ENCODE measurements at places on chromosomes 5 and 9.

GRCh38 chr9:105835721-105836120 is 141.4 kb downstream of the TMEM38B start:
- DNase-seq, result no peak

DNA sequence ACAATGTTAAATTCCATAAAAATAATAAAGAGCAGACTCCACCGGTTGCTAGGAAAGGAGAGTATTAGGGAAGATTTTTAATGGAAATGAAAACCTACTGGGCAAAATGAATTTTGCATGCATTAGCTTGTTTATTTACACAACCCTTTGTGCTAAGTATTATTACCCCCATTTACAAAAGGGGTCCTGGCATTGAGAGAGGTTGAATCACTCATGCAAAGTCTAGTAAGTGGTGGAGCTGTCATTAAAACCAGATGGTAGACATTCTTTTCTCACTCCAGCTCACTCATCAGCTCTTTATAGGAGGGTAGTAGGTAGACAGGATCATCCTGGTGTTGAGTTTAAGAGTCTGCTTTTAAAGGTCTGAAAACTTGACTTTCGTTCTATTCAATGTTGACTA is 395.1 kb downstream of the PLK2 start:
- DNase-seq, result no peak

DNA sequence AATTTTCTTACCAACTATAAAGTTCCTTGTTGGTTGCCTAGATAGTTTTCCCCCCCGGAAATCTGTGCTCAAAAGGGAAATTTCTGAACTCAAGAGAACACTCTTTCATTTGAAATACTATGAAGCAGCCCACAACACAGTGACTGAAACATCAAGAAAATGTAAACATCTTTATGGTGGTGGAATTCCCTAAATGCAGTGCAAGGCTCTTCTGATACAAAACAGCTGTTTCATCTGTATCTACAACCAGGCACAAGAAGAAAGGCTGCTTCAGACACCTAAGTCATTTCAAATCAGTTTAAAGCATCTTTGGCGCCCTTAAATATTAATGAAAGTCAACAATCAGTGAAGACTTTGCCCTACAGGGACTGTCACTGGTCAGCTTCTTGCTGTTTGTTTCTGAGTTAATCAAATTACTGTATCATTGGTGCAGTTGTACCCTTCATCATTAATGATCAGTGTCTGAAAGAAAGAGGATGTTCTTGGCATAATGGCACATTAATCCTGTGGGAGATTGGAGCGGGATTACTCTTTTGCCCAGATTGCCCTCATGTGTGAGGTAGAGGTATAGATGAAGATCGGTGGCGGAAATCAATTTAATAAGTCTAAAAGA is 947.0 kb downstream of the NR2F1-AS1 start:
- no peak for DNase-seq

DNA sequence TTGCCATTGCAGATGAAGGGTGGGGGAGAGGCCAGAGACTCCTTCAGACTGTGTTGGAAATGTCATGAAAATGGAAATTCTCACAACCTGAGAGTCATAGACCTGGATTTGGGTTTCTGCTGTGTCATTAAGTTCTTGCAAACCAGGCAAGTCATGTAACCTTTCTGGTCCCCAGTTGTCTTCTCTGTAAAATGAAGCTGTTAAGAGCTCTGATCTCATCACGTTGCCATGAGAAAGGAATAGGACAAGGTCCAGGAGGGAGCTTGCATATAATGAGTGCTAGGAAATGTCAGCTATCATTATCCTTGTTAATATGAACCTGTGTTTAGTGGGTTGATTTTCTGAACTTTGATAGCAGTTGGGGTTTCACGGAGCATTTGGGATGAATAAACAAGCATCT is 59.1 kb downstream of the FGF1 start:
- DNase-seq, result no peak

DNA sequence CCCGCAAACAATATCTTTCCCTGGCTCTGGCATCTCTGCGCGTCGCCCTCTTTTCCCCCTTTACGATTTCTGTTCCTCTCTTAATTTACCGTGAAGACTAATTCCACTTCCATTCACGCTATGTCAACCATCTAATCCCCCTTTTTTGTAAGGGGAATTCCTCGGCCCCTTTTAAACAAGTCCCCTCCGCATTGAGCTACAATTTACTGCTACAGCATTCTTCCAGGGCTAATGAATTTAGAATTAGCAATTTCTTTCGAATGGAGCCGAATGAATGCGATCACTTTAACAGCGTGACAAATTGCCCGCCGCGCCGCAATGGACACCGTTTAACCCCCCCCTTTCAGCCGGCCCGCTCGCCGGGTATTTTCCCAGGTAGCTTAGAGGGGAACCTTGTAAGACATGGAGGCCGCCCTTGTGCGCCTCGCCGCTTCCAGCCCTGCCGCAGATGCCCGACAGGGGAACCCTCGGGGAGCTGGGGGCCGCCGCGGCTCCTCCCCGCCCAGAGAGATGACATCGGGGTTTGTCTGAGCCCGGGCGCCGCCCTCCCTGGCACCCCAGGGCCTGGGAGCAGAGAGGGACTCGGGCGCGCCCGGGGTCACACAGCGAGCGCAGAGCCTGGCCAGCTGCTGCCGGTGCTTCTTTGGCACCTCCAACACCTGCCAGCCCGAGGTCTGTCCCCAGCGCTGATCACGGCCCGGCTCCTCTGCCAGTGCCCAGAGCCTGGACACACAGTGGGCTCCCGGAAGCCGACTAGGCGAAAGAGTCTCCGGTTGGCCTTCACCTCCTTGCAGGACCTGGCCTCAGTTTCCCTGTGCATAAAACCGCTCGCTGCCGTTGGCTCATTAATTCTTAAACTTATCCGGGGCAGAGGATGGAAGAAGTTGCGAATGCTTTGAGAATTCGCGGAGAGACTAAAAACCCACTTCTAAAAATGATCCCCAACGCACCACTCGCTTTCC is 1.3 kb downstream of the PRDM12 start:
- no peak for DNase-seq

DNA sequence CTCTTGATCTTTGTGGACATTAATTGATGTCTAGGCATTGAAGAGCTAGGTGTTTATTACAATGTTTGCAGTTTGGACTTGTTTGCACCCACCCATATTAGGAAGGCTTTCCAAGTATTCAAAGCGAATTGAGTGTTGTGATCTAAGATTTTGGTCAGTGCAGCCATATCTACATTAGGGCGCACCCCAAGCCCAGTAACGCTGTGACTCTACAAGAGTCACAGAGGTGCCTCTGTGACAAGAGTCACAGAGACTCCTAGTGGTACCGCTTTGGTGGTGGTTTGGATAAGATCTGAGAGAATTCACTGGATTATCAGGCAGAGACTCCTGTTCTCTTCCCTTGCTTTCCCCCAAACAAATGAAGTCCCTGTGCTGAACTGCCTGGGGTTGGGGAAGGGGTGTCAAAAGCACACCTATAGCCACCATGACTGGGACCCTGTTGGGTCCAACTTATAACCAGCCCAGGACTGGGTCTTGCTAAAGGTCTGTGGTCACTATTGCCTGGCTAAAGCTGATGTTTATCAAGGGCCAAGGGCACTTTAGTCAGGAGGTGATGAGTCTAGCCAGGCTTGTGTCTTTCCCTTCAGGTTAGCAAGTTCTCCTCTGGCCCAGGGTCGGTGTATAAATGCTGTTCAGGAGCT is 114.1 kb upstream of the RIOK2 start:
- no peak for DNase-seq
